Spinal cord (tissue), 10 donors: ENCODE measurements at places on chromosomes 5 and 9. TPM values are rescaled to one million over a fixed set of nuclear protein-coding genes. Genes with fewer than 3 reads are reported as not detected.

DNA sequence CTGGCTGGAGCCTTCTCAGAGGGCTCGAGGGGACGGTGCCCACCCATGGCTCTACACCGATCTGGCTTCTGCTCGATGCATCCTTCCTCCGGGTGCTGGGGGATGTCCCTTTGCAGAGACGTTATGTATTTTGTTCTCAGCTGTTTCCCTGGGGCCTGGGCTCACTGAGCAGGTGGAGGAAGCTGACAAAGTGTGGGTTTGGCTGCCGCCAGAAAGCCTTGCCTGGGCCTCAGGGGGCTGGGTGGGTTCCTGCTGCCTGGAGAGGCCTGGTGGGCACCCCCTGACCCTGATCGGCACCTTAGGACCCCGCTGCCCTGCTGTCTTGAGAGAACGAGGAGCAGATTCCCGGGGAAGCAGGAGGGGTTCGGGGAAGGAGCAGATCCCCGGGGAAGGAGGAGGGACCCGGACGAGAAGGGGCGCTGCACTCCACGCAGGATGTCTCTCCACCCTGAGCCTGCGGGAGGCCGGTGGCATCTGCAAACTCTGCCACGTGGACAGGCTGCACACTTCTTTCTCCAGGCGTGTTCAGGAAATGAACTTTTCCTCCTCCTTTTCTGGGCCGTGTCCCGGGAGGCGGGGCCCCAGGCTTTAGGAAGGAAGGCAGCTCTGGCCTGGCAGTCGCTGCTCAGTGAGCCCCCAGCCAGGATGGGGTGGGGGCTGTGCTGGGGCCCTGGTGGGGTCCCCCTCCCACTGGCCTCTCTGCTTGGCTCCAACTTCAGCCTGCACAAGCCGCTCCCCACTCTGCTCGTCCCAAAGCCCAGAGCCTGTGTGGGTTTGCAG lies 148.9 kb downstream of the RXRA start:
- peaks cover 26% of the 10 kb centered on the region for H3K4me1 ChIP-seq
- no peaks in the 10 kb centered on the region for H3K36me3 ChIP-seq
- no peak overlapping the region for H3K4me3 ChIP-seq
- no peak for DNase-seq
- H3K27me3 ChIP-seq = no peaks in the 10 kb centered on the region

DNA sequence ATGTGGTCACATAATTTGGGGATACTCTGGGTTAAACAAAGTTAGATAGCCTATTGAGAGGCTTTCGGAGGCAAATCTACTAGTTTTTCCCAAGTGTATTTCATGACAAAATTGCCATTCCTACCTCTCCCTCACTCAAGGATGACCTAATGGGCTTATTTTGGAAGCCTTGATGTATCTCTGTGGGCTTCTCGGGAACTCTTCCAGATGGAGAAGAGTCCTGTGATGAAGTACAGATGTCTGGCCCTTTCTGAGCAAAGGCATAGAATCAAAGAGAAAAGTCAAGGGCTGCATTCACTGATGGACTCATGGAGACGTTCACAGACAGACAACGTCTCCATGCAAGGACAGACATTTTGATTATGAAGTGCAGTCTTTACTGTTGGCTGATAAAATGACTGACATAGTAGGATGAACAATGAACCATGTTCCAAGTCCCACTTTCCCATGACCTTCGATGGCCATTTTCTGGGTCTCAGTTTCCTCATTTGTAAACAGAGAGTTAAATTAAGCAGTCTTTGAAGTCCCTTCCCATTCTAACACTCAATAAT lies 347.2 kb upstream of the CD180 start:
- no peaks in the 10 kb centered on the region for H3K4me1 ChIP-seq
- no peaks in the 10 kb centered on the region for H3K36me3 ChIP-seq
- no peak overlapping the region for H3K4me3 ChIP-seq

DNA sequence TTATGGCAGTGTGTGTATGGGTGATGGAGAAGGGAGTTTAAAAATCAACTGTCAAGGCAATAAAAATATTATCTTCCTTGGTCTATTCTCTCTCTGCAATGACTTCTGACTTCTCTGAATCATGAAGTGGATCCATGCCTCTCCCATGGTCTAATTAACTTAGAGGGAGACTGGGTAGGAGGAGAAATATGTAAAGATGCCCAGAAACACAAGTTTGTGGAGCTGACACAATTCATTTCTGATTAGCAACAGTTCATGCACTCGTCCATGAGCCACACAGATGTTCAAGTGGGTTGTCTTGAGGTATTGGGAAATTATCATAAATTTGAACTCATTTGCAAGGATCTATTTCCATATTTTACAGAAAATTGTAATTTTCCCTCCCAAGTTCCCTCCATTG lies 38.1 kb downstream of the INSYN2B start:
- no peaks in the 10 kb centered on the region for H3K27me3 ChIP-seq
- peaks cover 9% of the 10 kb centered on the region for H3K4me1 ChIP-seq
- no peak overlapping the region for H3K27ac ChIP-seq
- no peak overlapping the region for H3K4me3 ChIP-seq
- no peak for DNase-seq

DNA sequence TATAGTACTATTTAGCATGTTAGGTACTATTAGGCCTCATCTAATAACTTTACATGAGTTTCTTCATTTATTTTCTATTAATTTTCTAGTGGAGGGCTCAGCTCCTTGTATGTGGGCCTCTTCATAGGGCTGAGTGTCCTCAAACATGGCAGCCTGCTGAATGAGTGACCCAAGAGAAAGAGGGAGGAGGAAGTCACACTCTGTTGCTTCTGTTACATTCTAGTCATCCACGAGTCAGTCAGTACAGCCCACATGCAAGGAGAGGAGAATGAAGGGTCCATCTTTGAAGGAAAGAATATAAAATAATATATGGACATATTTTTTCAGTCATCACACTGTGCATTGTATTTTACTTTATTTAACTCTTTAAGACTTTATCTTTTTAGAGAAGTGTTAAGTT lies 66.6 kb upstream of the NR3C1 start:
- H3K4me1 ChIP-seq = no peaks in the 10 kb centered on the region
- no peak overlapping the region for H3K4me3 ChIP-seq
- no peaks in the 10 kb centered on the region for H3K36me3 ChIP-seq

- H3K27me3 ChIP-seq = no peaks in the 10 kb centered on the region
- H3K36me3 ChIP-seq = no peaks in the 10 kb centered on the region
- DNase-seq = no peak
- no peak overlapping the region for H3K4me3 ChIP-seq
- no peak overlapping the region for H3K27ac ChIP-seq
Observed at GRCh38 chr5:52685971-52686370, 101.7 kb upstream of the ITGA1 start.

- no peak overlapping the region for H3K27ac ChIP-seq
- DNase-seq = no peak
- H3K27me3 ChIP-seq = no peaks in the 10 kb centered on the region
- no peak overlapping the region for H3K4me3 ChIP-seq
- no peaks in the 10 kb centered on the region for H3K36me3 ChIP-seq
- peaks cover 2% of the 10 kb centered on the region for H3K4me1 ChIP-seq
Observed at GRCh38 chr9:38250279-38251035, 142.0 kb upstream of the ALDH1B1 start.

GRCh38 chr5:108925073-108925472 lies 177.4 kb downstream of the FER start:
- no peak overlapping the region for H3K27ac ChIP-seq
- H3K4me1 ChIP-seq = no peaks in the 10 kb centered on the region
- no peaks in the 10 kb centered on the region for H3K27me3 ChIP-seq
- DNase-seq = no peak
- no peak overlapping the region for H3K4me3 ChIP-seq
- H3K36me3 ChIP-seq = no peaks in the 10 kb centered on the region

DNA sequence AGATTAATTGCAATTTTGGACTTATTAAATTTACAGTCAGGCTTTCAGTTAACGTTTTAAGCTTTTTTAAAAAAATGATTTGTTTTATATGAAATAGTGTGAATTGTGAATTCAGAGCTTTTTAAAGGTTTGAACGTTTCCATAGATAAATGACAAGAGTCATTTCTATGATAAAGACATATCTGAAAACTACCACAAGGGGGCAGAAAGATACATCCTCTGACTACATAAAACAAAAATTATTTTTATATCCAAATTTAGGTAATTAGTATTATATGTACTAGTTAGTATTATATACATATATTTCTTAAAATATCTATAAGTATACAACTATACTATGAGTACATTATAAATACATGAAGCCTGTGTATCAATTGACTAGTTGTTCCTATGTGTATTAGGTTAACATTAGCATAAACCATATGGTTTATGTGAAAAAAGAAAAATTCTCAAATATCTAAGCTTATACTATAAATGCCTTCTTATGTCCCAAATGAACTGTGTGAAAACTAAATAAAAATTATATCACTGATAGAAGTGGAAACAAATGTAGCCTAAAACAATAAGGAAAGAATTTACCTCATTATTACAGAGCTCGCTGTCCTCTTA lies 155.2 kb downstream of the MEF2C start:
- peaks cover 4% of the 10 kb centered on the region for H3K4me1 ChIP-seq
- H3K27me3 ChIP-seq = no peaks in the 10 kb centered on the region
- no peak overlapping the region for H3K27ac ChIP-seq
- no peaks in the 10 kb centered on the region for H3K36me3 ChIP-seq

DNA sequence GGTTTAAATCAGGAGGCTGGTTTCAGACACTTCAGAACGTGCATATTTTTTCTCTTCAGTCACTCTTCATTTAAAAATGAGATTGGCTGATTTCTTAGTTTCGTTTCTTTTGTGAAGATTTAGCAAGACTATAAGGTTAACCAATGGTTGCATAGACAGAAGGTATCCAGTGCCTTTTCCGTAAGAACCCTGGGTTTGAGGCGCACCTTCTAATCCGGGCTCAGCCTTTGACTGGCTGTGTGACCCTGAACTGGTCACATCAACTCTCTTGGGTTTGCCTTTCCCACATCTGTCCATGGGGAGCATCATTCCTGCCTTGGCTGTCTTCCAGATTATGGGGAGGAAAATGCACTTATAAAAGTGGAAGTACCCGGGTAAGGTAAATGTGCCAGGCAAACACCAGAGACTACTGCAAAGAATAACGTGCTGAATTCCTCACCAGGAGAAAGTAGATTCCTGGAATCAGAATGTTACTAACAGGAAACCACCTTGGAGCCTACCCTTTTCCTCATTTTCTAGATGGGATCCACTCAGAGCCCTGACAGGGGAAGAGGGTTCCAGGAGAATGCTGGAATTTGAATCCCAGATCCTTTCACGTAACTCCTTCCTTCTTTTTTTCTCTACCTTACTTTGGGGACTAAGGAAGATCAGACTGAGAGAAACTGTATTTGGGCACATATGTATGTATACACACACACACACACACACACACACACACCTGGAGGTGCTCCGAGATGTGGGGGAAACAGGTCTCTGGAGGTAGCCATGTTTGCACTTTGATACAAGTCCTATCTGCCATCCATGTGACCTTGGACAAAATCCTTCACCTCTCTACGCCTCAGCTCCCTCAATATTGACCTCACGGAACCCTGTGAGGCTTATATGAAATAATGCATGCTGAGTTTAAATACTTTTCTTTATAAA lies 6.8 kb downstream of the HAND1 start:
- H3K36me3 ChIP-seq = no peaks in the 10 kb centered on the region
- H3K27ac ChIP-seq = no peak overlapping the region
- no peak overlapping the region for H3K4me3 ChIP-seq
- H3K27me3 ChIP-seq = peaks cover 90% of the 10 kb centered on the region

GRCh38 chr9:112552229-112553056 lies 65.8 kb downstream of the KIAA1958 start:
- DNase-seq = no peak
- H3K27me3 ChIP-seq = no peaks in the 10 kb centered on the region
- H3K27ac ChIP-seq = no peak overlapping the region
- no peaks in the 10 kb centered on the region for H3K4me1 ChIP-seq
- H3K36me3 ChIP-seq = no peaks in the 10 kb centered on the region

DNA sequence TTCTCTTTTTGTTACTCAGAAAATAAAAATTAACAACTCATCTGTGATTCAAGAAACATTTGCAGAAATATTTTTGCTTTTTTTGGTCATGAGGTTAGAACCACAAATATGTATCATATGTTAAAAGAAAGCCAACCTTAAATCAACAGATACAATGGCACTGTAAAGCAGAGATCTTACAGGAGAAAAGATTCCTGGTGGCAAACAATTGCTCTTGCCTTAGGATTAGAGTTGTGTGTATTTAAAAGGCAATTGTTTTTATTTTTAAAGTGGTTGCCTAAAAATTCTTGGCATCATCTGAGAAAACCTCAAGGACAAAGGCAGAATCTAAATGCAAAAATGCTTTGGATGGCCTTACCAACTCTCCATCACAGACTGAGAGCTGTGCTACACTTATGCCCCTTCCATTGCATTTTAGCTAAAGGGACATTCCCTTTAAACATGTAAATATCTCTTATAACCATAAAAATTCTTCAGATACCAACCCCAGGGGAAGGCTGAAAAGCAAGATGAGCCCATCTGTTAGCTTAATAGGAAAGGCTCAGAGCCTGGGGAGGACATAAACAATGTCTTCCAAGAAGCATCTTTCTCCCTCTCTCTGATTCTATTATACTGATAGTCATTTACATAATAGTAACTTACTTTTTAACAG lies 100.4 kb downstream of the FAM114A2 start:
- no peaks in the 10 kb centered on the region for H3K27me3 ChIP-seq
- no peak overlapping the region for H3K4me3 ChIP-seq
- DNase-seq = no peak
- no peaks in the 10 kb centered on the region for H3K36me3 ChIP-seq
- no peak overlapping the region for H3K27ac ChIP-seq

DNA sequence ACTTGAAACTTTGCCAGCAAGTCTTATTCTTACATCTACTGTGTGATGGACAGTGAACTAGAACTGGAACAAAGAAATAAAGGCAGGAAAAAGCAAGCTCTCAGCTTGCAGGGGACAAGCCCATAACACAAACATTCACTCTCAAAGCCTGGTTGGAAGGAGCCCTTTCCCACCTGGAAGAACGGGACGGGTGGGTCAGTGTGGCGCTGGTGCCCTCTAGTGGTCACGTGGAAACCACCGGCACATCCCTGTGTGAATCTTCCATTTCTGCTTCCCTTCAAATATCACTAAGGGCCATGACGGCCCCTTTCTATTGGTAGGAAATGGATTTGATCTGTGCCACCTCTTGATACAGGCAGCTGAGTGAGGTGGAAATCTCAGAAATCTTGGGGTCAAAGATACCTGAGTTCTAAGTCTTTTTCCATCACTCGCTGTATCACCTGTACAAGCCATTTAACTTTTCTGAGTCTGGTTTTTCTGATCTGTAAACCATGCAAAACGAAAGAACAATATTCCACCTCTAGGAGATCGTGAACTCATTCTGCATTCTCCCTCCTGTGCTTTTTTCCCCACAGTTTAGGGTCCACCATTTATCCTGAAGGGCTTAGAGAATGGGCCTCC lies 211.6 kb downstream of the MSX2 start:
- peaks cover 6% of the 10 kb centered on the region for H3K4me1 ChIP-seq
- no peak for DNase-seq
- no peaks in the 10 kb centered on the region for H3K36me3 ChIP-seq
- no peaks in the 10 kb centered on the region for H3K27me3 ChIP-seq
- H3K27ac ChIP-seq = no peak overlapping the region

The PHF24 gene
- 36.0 TPM for total RNA-seq

The FCN2 gene
- not detected for total RNA-seq

The SLCO6A1 gene
- not detected for total RNA-seq

The KIF4B gene
- 0.11 TPM for total RNA-seq

The RECK gene
- 19.4 TPM for total RNA-seq

The ZNF483 gene
- total RNA-seq = 34.6 TPM

The AQP3 gene
- 2.5 TPM for total RNA-seq

The EFNA5 gene
- 11.7 TPM for total RNA-seq
